ENCODE measurements at places on chromosomes 5 and 9. TPM values are rescaled to one million over a fixed set of nuclear protein-coding genes. Genes with fewer than 3 reads are reported as not detected.

- no peak for DNase-seq
Observed at GRCh38 chr9:2477755-2478154, 143.8 kb upstream of the VLDLR start.

- no peak for DNase-seq
Observed at GRCh38 chr9:37011530-37011929, 22.5 kb downstream of the PAX5 start.

FOXD4L4 gene
- not detected for polyA plus RNA-seq

- no peak for DNase-seq
Observed at GRCh38 chr9:115192835-115193525, 75.0 kb upstream of the TNC start.

EDIL3 gene
- 1.6 TPM for polyA plus RNA-seq

DNA sequence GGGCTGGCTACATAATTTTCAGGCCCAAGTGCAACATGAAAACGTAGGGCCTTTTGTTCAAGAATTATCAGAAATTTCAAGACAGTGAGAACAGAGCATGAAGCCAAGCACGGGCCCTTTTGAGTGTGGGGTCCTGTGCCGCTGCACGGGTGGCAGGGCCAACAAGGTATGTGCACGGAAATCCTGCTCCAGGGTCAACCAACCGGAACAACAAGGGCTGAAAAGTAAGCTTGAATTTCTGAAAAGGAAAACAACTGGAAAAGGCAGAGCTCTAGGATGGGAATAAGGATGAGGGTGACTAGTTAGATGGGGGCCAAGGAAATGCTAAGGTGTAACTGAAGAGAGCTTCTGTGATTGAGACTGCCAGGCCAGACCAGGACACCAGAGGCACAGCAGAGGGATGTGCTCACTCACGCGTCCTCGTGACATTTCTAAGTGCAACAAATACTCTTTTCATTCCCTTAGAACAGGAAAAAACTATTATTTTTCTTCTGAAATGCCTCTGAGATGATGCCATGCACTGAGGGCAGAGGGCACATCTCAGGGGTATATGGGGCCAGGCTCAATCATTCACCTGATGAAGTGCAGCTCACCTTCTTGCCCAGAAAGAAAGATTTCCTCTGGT, 80.6 kb upstream of the LRRTM2 start:
- DNase-seq, result no peak

- DNase-seq, result no peak
Observed at GRCh38 chr5:117889596-117889995, 1098.8 kb downstream of the DTWD2 start.

GRCh38 chr5:146441896-146442295, 5.2 kb upstream of the TCERG1 start:
- DNase-seq, result no peak

GRCh38 chr9:88897081-88897480, 94.2 kb upstream of the S1PR3 start:
- DNase-seq, result no peak

- no peak for DNase-seq
Observed at GRCh38 chr5:81854485-81854884, 103.6 kb upstream of the SSBP2 start.

DNA sequence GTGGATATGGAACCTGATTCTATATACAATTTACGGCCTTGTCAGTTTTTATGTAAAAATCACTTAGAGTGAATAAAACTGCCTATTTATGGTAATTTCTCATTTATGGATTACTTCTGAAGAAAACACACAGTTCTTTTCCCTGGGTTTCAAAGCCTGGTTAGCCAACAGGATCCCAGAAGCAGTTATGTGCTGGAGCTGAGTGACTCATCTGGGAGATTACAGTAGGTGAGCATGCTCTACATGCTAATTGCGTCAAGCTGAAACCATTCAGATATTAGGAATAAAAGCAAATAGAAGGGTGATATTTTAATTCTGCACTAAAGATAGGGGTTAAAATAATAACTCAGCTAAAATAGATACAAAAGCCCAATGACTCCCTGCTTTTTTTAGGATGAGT, 47.8 kb downstream of the PDE4D start:
- DNase-seq, result no peak

CD14 gene
- 30.3 TPM for polyA plus RNA-seq

- DNase-seq, result no peak
Observed at GRCh38 chr5:51242456-51242855, 140.8 kb upstream of the ISL1 start.

- peak; percentile 40 for DNase-seq
Observed at GRCh38 chr9:107213561-107214028, 69.5 kb upstream of the RAD23B start.

DNA sequence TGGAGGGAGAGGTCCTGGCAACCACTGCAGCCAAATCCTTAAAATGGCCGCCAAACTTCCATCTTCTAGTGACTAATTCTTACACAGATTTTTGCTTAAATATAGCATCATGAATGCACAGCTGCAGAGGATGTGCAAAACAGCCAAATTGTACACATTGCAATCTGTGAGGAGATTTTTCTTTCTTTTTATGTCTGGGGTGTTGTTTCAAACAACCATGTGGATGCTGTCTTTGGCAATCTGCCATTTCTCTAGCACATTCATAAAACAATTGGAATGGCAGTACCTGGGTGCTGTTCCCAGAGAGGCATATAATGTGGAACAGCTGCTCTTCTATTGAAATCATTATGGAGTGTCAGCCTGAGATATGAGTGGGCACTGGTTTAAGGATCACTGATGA, 1082.9 kb upstream of the SEMA6A start:
- no peak for DNase-seq

GRCh38 chr5:54520438-54520846, 2.9 kb downstream of the SNX18 start:
- peak; percentile 43 for DNase-seq

DNA sequence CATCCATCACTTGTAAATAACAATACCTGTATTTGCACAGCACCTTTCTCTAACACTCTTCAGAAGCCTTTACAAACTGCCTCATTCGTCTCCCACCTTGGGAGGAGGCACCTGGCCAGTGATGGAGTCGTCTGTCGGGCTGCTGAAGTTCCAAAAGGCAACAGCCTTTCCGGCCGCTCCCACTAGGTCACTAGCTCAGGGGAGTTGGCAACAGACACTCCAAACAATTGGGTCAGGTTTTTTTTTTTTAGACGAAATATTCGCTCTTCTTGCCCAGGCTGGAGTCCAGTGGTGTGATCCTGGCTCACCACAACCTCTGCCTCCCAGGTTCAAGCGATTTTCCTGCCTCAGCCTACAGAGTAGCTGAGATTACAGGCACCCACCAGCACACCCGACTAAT, 4.0 kb downstream of the DAP start:
- DNase-seq, result no peak

OTULIN gene
- polyA plus RNA-seq, result 3.1 TPM

HACD4 gene
- polyA plus RNA-seq, result 0.94 TPM

- DNase-seq, result no peak
Observed at GRCh38 chr5:9209846-9210492, 335.9 kb downstream of the SEMA5A start.

DNA sequence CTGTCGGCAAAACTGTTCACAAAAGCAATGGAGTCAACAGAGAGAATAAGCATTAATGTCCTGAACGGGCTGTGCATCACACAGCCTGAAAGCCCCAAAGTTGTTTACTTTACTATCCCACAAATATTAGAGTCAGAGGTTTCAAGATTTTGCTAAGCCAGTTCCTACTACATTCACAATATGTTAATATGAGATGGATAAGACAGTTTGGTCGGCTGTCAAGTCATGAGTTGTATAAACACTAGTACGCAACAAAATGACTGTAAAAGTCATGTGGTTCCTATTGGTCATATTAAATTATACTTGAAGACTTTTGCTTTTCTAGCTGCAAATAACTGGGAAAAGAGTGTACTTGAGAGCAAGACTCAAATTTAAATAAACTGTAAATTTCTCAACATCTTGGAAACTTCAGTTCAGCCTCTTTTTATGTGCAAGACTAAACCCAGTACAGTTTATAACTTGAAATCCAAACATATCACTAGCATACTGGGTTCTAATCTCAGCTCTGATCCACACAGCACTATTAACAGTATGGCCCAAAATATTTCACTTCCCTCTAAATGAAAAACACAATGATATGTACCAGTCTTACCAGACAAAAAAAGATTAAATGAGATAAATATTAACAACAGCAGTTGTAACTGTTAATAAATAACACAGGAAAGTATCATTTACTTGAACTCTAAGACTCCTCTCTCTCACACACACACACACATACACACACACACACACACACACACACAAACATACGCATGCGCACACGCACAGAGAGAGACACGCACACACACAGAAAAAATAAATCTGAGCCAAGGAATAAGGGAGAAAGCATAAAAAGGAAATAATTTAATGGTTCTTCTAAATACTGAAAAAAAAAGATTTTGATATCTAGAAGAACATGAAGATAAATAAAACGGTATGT, 33.1 kb downstream of the FANCC start:
- peak; percentile 78 for DNase-seq

PCDHB12 gene
- 0.71 TPM for polyA plus RNA-seq

DNA sequence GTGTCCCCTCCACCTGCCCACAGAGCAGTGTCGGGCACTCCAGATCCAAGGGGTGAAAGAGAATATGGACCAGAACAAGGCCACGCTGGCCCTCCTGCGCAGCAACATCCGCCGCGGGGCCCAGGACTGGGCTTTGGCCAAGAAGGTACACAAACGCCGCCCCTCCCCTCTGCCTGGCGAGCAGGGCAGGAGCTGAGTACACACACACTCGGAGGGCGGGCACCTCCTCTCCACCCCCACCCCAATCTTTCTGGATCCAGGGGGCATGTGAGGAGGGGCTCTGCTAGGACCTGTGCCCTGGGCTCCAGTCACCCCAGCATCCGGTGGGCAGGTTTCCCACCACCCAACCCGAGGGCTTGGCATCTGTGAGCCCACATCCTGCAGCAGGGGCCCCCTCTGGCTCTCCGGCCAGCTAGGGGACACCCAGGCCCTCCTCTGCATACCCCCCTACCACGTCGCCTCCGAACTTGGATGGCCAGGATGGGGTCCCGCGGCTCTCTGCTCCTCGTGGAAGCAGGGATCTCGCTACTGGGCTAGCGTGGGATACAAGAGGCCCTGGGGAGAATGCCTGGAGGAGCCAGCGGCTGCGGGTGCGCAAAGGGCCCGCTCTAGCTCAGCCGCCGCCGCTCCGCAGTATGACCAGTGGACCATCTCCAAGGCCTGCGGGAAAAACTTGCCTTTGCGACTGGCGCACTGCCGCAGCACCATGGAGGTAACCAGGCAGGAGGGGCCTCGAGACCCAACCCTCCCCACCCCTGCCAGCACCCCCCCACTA, 3.1 kb downstream of the CCDC183 start:
- peak; percentile 84 for DNase-seq

- no peak for DNase-seq
Observed at GRCh38 chr9:92488681-92489550, 6.6 kb upstream of the ASPN start.

GRCh38 chr9:134575103-134575900, 66.3 kb upstream of the COL5A1 start:
- no peak for DNase-seq

CATSPER3 gene
- 0.46 TPM for polyA plus RNA-seq

- no peak for DNase-seq
Observed at GRCh38 chr9:98504298-98505282, 204.1 kb downstream of the GABBR2 start.

MVB12B gene
- 4.3 TPM for polyA plus RNA-seq

GRCh38 chr5:31186672-31187267, 6.7 kb upstream of the CDH6 start:
- peak; percentile 64 for DNase-seq

NR6A1 gene
- 6.0 TPM for polyA plus RNA-seq

DNA sequence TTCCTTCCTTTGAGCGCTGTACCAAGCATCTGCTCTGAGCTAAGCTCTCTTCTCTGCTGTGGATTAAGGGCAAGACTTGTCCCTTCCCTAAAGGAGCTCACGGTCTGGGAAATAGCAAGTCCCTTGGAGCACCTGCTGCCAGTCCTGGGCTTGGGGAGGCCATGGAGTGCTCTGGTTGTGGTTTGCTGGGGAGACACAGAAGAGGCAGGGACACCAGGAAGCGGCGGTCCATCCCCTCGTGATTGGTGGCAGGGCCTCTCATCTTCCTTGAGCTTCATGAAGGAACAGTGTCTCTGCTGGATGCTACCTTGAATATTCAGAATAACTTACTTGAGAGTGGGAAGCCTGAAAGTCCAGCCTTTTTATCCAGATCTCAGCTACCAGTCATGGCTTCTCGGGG, 35.3 kb downstream of the COL5A1 start:
- DNase-seq, result no peak

DNA sequence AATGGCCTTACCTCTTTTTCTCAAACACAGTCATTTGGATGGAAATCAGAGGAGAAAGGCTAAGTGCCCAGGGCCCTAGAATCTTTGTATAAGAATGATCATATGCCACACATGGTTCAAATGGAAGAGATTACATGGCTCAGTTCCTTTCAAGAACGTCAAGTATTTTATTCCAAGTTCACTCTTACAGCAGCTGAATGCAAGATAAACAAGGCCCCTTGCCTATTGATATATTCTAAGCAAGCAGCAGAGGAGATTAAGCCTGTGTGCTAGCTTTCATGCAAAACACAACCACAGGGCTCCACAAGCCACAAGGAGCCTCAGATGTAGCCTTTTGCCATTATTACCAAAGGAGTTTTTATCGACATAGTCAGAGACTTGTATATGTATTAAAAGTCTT, 55.3 kb upstream of the SLCO6A1 start:
- DNase-seq, result no peak

CARTPT gene
- polyA plus RNA-seq, result not detected

FSTL4 gene
- not detected for polyA plus RNA-seq

FIBCD1 gene
- not detected for polyA plus RNA-seq

DNA sequence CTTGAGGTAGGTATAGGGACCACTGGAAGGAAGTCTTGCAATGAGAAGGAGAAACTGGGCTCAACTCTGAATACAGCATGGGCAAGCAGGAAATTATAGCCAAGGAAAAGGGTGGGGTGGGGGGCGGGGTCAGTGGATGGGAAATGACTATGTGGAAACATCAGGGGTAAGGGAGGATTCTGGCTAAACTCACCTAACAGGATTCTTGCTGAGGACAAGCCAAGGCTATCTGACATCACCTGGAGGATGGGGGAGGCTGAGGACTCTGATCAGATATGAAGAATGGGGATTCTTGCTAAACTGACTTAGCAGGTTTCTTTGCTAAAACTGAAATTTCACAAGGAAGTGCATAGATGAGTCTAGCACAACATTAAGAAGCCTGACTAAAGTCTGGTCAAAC, 40.8 kb downstream of the CTSL start:
- DNase-seq, result peak; percentile 12

C9orf153 gene
- polyA plus RNA-seq, result 0.04 TPM

DNA sequence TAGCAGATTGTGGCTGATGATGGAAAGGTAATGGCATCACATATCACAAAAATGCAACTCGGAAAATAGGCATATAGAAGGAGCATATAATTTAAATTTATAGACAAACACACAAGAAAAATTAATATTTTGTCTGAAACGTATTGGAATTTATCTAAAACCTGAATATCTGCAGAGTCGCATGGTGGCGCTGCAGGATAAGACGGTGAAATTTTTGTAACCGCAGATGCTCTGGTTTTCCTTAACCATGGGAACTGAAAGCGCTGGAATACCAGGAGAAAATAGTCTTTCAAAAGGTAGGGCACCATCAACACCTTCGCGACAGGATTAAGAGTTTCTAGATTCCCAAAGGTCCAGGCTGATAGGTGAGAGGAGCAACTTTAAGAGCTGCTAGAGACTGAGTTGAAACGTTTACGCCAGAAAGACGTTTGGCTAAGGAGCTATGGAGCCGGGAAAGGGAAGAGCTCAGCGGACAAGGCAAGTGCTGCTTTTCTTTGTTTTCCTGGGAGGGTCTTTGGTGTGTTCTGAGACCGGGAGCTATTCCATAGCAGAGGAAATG, 11.0 kb upstream of the PCDHB15 start:
- peak; percentile 2 for DNase-seq

GRCh38 chr5:10655161-10655971, 91.5 kb downstream of the ANKRD33B start:
- no peak for DNase-seq

- peak; percentile 17 for DNase-seq
Observed at GRCh38 chr9:6818292-6818922, 60.6 kb downstream of the KDM4C start.

Measured in small intestine (tissue), 16 donors.